ENCODE measurements at places on chromosomes 4 and X.

DNA sequence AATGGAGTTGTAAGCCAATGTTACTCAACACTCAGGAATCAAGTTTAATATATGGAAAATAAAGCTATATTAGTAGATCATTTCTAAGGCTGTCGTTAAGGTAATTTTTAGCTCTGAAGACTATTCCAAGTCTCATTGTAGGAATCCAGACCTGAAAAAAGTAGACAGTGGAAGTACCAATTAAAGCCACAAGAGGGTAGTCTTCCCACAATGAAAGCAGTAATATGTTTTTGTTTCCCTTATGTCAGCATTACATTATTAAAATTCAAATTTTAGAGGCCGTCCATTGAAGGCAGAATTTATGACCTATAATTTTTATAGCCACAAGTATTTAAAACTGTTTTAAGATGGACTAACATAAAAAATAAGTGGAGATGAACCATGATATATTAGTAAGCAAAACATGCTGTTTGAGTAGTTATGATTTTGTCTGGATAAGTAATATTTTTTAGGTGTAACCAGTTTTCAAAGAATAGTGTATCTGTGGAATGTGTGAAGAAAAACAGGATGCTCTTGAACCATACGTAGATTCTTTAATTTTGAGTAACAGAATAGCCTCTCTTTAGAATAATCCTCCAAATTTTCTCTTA lies 372.6 kb upstream of the TECRL start:
- no peak for DNase-seq

GRCh38 chr4:110667670-110668069 lies 44.8 kb upstream of the PITX2 start:
- DNase-seq: no peak

DNA sequence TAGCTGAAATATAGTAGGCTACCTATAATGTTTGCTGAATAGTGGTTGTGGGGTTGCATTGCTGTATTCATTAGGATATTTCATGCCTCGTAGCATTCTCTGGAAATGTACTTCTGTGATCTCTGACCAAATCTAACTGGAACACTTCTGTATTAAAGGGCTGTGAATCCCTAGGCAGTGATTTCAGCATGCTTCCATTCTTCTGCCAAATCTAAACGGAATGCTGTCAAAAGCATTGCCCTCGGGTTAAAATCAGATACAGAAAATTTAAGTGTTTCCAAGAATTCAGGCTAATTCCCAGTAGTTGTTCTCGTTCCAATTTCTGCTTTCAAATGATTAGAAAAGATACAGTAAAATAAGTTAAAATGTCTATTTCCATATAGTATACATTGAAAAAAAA lies 1847.5 kb upstream of the IGFBP7 start:
- no peak for DNase-seq

DNA sequence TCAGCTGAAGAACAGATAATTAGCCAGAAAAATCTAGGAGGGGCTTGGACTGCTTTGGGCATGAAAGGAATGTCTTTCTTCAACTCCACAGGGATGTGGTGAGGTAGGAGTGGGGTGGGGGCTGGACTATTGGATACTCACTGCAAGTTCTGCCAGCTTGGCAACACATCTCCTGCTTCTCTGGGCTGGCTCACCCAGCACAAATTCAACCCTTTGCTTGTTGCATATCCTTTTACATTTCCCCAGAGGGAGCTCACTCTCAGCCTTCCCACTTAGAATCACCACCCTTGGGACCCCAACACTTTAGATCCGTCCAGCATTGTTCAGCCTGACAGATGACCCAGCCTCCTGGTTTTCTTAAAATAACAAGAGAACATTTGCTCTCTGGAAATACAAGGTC lies 120.6 kb downstream of the KDR start:
- no peak for DNase-seq

DNA sequence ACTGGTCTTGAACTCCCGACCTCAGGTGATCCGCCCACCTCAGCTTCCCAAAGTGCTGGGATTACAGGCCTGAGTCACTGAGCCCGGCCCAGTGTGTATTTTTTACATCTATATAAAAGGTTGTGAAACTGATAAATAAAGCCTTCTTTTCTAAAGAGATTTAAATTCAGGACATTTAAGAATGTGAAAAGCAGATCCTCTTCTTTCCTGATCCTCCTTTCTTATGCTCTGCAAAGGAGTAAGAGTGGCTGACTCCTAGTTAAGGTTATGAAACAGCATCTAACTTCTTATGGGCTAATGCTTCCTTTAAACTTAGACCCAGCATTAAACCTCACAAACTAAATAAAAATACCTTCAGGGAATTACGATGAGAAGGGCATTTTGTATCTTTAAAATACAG lies 197.7 kb upstream of the MAB21L2 start:
- no peak for DNase-seq

- no peak for DNase-seq
Measured at GRCh38 chr4:41935652-41936021, 408 bp downstream of the TMEM33 start.

DNA sequence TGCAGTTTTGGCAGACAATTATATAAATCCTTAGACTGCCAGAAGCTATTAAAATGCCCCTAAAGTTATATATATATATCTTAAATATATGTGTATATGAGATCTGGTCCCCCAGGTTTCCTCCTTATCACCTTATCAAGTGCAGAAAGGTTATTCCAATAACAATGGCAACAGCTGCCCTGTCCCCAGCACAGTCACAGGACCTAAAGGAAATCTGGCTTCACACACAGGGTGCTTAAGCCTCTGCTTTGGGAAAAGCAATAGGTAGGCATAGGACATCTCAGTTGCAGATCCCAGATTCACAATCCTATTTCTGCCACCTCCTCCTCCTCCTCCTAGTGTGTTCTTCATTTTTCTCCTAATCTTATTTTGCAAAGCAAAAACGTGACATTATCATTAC lies 5.8 kb downstream of the SLC25A53 start:
- no peak for DNase-seq

GRCh38 chr4:5921981-5922380 lies 29.1 kb upstream of the CRMP1 start:
- no peak for DNase-seq

DNA sequence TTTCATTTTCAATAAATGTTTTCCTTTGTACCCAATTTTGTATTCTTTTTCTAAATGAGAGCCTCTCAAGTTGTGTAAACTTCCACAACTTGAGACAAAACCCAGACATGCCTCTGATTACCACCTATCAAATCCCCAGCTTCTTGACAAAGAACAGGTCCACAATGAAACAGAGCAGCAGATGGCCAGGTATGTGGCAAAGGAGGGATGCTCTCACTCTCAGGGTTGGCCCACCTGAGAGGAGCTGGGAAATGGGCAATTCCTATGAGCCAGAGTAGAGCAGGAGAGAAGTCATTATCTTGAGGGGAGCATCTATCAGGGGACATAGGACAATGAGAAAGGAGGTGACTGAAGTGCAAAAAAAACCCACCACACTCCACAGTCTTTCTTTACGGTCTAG lies 273.5 kb upstream of the FAM241A start:
- no peak for DNase-seq

DNA sequence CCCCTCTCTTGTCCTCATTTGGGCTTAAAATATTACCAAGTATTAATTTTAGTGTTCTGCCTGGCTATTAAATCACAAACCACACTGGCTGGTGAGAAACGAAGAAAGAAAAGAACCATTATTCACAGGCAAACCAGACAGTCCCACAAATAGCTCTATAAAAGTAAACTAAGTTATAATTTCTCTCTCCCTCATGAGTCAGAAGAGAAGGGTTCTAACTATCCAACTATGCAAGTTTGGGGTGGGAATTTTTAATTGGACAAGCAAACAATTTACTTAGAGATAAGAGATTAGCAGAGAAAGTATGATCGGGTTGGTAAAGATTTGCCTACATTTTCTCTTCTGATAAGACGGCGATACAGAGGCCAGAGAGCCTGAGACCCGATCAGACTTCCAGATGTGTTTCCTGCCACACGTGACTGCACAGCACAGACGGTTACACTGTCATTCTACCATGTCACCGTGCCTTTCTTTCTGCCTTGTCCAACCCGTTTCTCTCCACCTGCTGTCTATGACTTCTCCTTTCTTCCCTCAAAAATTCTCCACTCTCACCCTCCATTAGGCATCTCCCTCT lies 52.3 kb downstream of the MEPE start:
- no peak for DNase-seq

DNA sequence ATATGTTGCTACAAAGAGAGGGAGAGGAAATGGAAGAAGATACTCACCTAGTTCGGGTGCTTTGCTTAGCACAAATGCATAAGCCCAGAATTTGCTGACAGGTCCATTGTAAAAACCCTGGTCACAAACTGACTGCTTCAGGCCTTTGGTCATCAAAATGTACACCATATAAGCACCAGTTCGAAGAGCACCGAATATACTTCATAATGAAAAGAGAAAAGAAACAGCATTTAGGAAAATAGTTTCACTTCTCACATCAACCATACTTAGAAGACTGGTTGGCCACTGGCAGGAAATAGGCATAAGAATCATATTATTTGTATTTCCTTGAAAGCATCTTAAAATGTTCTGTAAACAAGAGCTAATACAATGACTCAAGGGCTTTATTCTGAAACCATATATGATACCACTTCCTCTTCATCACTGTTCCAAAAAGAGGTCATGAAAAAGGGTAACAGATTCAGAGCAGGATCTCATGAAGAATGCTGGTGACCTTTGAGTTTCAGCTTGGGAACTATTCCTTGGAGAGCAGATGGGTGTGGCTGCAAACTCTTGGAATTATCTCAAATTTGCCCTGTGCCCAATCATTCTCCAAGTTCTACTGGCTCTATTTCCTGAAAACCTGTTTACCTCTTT lies 138.7 kb downstream of the ELOVL6 start:
- DNase-seq: no peak

GRCh38 chrX:103533511-103534216 lies 14.4 kb upstream of the RAB40A start:
- no peak for DNase-seq
